Suppressor macrophage (primary cell): ENCODE measurements at places on chromosomes 4 and X.

GRCh38 chrX:46208225-46208854 is 336.9 kb downstream of the ZNF674 start:
- no peak for DNase-seq

GRCh38 chr4:143587703-143588102 is 74.2 kb downstream of the SMARCA5 start:
- no peak for DNase-seq

- DNase-seq = no peak
Observed at GRCh38 chr4:24896056-24896455, 16.8 kb downstream of the CCDC149 start.

- no peak for DNase-seq
Observed at GRCh38 chrX:46433892-46434291, 111.3 kb downstream of the ZNF674 start.

GRCh38 chr4:10151182-10151581 is 34.6 kb upstream of the WDR1 start:
- DNase-seq = no peak

- no peak for DNase-seq
Observed at GRCh38 chrX:49710744-49711319, 15.0 kb upstream of the PAGE1 start.
